NB4 (cell line): ENCODE measurements at places on chromosomes 11 and 22.
A peak's percentile ranks its signal among the peaks of the same experiment; 100 is the strongest.

DNA sequence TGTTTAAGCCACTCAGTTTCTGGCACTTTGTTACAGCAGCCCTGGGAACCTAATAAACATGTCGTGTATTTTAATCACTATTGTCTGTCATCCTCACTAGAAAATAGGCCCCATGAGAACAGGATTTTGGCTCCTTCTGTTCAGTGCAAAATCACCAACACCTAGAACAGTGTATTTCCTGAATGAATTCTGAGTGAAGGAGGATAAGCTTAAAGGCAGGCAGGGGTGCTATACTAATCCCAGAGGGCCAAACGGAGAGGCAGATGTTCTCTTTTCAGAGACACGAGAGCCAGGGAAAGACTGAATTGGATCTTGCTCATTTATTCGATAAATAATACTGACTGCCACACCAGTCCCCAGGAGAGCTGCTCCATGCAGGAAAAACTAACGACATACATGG lies 10.4 kb downstream of the SMCO4 start:
- no peak for DNase-seq

GRCh38 chr11:93225662-93226061 lies 27.9 kb upstream of the SLC36A4 start:
- DNase-seq: peak; percentile 52

DNA sequence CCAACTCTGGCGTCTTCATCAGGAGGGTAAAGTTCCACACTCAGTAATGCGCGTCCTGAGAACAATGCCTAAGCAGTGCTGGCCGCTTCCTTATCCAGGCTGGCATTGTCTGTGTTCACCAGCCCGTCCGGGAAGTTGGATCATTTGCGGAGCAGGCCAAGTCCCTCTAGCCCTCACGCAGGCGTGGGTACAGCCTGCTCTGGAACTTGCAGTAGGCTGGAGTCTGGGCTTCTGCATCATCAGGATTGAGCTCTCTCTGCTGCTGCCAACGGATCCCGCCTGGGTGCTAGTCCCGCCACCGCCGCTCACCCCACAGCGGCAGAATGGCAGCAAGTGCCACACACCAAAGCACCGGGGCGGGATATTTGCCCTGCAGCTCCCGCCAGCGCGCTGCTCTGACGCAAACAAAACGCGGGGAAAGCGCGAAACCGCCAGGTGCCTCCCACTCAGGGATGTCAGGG lies 29.0 kb downstream of the GLYATL1 start:
- no peak for DNase-seq

- DNase-seq: no peak
Measured at GRCh38 chr11:72426758-72427157, 7.6 kb downstream of the CLPB start.

DNA sequence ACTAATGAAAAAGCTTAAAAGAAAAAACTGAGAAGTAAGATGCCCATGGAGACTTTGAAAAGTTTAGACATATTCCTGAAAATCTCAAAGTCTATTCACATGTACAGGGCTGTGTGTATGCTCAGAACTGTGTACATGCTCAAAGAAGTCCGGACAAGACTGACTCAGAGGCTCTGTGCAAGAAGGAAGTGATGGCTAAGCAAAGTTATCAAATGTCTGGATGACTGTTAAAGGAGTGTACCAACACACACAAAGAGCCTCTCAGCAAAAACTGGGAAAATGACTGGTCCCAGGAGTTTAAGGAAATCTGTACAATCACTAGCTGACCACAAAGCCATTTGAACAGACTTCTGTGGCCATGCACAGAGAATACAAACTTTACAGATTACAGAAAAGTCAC lies 33.1 kb upstream of the ARHGAP32 start:
- no peak for DNase-seq

DNA sequence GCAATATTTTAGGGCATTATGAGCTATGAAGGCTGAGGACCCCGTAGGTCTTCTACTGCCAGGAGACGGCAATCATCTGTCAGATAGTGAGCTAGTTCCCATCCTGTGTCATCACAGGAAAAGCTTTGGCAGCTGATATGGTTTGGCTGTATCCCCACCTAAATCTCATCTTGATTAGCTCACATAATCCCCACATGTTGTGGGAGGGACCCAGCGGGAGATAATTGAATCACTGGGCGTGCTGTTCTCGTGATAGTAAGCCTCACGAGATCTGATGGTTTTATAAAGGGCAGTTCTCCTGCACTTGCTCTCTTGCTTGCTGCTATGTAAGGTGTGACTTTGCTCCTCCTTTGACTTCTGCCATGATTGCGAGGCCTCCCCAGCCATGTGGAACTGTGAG lies 18.1 kb downstream of the CSRP3 start:
- no peak for DNase-seq

DNA sequence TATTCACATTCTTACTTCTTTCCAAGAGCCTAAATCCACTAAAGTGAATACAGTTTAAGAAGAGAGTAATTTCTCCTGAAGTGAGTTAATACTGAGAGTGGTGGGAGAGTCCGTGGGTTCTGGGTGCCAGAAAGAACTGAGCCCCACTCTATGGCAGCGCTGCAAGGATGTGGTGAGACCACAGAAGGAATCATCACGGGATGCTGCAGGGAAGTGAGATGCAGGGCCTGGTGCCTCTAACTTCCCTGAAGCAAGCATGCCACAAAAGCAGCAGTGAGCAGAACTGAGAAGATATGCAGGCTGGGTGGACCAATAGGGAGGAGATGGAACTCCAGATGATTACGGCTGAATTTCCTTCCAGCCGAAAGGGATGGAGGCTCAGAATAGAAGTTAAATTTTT lies 5.0 kb upstream of the MMP12 start:
- DNase-seq: no peak

DNA sequence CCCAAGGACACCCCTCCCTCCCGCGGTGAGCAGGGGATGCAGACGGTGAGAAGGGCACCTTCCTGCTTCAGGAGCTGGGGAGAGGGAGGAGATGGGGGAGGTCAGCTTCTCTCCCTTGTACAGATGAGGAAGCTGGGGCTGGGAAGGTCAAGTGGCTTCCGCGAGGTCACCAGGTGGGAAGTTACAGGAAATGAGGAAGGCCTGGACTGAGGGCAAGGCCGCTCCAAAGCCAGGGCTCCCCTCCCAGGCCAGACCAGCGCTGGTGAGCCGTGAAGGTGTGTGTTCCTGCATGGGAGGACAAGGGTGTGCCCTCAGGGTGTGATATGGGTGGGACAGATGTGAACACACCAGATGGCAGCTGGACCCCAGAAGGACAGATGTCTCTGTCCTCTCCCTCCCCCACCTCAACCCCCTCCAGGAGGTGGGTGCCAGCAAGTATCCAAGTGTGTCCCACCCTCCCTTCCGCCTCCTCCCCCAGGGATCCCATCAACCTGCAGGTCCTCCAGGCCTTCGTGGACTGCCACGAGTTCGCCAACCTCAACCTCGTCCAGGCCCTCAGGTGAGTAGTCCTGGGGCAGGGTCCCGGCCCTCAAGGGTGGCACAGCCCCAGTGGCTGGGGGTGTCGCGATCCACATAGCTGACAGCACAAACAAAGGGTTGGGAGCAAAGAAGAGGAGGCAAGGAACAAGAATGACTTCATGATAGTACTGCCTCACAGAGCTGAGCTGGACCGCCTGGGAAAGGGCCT lies 16.6 kb downstream of the CYTH4 start:
- no peak for DNase-seq

GRCh38 chr11:45607995-45608394 lies 57.4 kb downstream of the CHST1 start:
- DNase-seq: peak; percentile 51
